T1000 (cell line): ENCODE measurements at places on chromosomes 16 and 17.
A peak's percentile ranks its signal among the peaks of the same experiment; 100 is the strongest.

DNA sequence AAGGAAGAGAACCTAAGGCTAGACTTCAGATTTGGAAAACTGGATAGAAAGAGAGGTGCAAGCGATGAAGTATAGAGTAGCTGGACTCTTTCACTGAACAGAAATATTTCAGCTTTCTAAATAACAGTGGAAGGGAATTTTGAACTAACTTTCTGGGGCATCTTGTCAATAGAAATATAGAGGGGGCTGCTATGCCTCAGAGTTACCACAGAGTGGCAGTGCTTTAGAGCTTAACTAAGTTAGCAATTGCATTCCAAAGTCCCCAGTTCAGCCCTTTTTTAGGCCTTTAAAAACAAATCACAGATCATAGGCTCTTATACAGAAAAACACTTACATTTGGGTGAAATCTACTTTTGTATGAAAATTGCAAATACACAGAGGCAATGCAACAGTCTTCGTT lies 154.2 kb upstream of the CDH8 start:
- no peak for DNase-seq

DNA sequence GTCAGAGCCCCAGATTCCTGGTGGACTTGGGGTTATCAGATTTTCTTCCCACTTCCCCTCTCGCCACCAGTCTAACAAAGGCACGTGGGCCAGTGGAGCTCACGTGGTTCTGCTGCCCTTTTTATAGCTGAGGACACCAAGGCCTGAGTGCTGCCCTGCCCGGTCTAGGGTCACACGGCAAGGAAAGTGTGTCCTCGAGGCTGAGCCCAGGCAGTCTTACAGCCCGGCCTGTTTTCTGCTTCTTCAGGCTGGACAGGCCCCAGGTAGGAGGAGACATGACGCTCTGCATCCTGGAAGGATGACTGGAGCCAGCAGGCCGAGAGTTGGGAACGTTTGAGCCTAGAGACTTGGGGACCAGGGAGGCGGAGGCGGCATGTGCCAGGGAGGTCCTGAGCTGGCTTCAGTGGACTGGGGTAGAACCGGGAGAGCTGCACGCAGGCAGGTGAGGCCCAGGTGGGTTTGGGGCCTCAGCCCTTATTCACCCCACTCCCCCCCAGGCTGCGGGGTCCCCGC lies 3.5 kb downstream of the CTRB1 start:
- no peak for DNase-seq

DNA sequence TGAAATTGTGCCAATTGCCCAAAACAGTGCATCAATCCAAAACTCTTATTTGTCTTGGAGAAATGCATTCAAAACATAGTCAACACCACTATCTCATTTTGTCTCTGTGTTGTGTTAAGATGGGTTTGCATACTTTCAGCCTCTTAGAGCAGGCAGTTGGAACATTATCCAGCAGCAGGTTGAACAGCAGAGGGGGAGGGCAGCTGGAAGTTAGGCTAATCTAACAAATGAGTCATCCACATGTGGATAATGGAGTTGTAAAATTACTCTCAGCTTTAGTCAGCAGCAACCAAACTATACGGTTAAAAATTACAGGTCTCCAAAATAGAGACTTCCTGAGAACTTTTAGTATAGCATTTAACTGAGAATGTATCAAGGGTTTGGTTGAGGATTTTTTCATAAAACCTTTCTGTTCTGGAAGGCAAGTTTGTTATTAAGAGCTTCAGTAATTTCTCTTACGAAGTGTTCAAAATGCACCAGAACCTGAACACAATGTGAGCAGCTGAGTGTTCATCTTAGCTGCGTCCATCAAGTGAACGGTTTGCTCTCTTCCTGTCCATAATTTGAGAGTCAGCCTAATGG lies 46.3 kb downstream of the PRKCA start:
- no peak for DNase-seq

- DNase-seq: no peak
Observed at GRCh38 chr16:74607962-74608356, 1.0 kb upstream of the GLG1 start.

- DNase-seq: no peak
Observed at GRCh38 chr17:42744283-42744805, 496 bp downstream of the EZH1 start.

DNA sequence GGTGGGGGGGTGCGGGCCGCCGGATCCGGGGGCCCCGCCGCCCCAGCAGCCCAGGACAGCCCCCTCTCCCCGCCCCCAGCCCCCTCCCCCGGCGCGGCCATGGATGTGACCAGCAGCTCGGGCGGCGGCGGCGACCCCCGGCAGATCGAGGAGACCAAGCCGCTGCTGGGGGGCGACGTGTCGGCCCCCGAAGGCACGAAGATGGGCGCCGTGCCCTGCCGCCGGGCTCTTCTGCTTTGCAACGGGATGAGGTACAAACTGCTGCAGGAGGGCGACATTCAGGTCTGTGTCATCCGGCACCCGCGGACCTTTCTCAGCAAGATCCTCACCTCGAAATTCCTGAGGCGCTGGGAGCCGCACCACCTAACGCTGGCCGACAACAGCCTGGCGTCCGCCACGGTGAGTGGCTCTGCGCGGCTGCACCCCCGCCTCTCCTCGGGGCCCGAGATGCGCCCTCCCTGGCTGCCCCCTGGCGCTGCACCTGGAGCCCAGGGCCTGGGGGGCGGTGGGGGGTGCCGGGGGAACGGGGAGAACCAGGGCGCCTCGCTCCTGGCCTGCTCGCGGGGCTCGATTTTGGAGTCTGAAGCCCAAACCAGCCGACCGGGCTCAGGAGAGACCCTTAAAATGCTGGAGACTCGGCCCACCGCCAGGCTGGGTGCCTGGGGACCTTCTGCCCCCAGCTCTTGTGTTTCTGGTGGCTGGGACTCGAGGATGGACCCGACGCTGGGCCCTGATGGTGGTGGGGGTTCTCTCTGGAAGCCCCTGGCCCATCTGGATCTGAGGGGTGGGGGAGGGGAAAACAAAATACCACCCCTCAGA lies 744 bp downstream of the CMIP start:
- peak; percentile 7 for DNase-seq

DNA sequence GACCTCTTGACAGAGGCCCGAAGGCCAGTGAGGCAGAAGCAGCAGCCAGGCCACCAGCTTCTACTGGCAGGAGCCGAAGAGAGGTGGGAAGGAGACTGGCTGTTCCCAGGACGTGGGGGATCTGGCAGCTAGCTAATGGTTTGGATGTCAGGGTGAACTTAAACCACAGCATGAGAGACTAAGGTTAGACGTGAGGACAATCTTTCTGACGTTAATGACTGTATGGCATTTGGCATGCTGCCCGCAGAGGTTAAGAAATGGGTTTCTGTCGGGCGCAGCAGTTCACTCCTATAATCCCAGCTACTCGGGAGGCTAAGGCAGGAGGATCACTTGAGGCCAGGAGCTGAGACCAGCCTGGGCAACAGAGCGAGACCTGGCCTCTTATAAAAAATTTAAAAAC lies 6.3 kb upstream of the KRT13 start:
- DNase-seq: no peak

GRCh38 chr17:40087049-40087794 lies 13.2 kb downstream of the NR1D1 start:
- no peak for DNase-seq

GRCh38 chr17:1067282-1067956 lies 70.5 kb downstream of the TIMM22 start:
- peak; percentile 71 for DNase-seq
